Naive B cell (primary cell): ENCODE measurements at places on chromosomes 2 and 18. TPM values are rescaled to one million over a fixed set of nuclear protein-coding genes. Genes with fewer than 3 reads are reported as not detected.

DNA sequence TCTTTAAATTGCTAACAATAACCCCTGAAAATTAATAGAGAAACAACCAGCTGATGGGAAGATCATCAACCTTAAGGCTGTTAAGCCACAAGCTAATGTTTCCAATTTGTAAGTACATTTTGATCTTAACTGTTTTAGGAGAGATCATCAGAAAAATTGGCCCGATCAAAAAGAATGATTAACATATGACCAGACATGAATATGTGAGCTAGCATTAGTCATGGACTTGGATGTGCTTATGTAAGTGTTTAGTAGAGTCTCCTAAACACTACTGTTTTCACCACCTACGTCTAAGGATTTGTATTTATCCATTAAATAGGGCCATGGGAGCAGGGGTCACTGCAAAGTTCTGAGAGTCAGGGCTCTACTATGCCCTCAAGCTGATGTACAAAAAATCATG, 4.3 kb downstream of the LMAN1 start:
- DNase-seq = no peak

GRCh38 chr2:222756951-222757650, 85.6 kb downstream of the MOGAT1 start:
- DNase-seq = no peak

The FLACC1 gene
- 2.2 TPM for polyA plus RNA-seq

The CDKL4 gene
- polyA plus RNA-seq = not detected

The EGR4 gene
- polyA plus RNA-seq = not detected

- no peak for DNase-seq
These were observed 512.9 kb downstream of the LRRTM4 start for GRCh38 chr2:77009307-77009706.

The KCTD18 gene
- polyA plus RNA-seq = 18.9 TPM

DNA sequence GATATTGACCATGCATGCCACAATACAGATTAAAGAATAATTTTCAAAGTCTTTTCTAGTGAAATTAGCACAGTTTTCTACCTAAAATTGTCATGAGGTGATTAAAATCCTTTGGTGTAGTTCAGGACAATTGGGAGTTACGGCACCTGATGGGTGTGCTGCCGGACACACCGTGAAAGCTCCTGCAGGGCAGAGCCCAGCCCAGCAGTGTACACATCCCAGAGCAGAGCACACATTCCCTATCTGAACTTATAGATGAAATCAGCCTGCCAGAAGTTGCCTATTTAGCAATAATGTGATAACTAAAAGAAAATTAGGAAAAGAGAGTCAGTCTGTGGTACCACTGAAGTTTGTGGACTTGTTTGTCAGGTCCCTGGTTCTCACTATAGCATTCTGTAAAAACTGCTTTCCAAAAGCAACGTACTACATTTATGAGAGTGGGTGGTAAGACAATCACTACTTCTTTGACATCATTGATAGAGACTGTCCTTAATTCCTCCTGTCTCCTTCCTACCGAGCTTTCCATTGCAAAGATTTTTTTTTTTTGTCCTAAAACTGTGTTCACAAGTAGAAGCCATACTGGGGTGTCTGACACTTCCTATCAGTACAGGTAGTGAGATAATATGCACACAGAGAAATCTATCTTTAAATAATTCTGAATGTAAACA, 3.4 kb downstream of the CYTIP start:
- no peak for DNase-seq

DNA sequence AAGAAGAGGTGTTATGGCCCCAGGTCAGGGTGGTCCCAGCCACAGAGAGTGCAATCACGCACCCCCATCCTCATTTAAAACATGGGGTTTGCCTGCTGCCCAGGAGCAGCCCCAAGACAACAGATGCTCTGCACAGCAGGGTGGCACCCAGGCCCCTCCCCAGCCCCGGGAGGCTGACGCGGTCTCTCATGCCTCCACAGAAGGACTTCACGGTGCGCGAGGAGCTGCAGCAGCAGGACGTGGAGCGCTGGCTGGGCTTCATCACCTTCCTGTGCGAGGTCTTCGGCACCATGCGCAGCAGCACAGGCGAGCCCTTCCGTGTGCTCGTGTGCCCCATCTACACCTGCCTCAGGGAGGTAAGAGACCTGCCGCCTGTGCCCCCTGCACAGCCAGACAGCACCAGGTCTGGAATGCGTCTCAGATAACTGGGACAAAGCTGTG, 133.7 kb downstream of the SMAD7 start:
- no peak for DNase-seq

- DNase-seq = no peak
These were observed 38.1 kb downstream of the ST8SIA5 start for GRCh38 chr18:46718501-46719341.

DNA sequence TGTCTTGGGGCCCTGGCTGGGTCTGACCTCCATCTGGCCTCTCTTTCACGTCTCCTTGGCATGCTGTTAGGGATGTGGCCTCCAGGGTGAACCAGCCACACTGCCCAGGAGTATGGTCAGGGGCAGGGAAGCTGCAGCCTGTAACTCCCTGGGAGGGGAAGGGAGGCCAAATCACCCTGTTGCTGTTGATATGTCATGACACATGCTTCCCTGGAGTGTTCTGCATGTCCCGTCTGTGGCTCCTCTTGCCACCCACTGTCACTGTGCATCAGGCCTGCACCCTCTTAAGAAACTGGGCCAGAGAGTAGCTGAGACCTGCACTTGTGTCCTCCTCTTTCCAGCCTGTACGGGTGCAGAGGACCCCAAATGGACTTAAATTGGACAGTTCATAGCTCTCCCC, 221.3 kb downstream of the FHOD3 start:
- DNase-seq = no peak

The ABCG8 gene
- not detected for polyA plus RNA-seq

GRCh38 chr18:66764230-66764629, 160.3 kb upstream of the CDH19 start:
- DNase-seq = no peak

- no peak for DNase-seq
These were observed 149.6 kb downstream of the IRS1 start for GRCh38 chr2:226649871-226650660.

DNA sequence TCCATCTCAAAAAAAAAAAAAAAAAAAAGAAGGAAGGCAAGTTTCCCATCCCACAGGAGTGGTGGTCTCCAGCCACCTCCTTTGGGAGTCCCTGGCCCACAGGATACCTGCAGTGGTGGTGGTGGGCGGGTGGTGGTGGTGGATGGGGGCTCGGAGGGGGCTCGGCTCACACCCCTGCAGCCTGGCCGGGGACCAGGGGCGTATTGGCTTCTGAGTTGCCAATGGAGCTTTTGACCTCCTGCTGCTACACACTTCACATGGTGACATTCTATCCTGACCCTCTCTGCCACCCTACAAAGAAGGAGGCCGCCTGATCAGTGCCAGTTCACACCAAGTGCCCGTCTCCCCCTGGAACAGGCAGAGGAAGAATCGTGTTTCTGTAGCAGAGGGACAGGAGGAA, 119.6 kb downstream of the NFATC1 start:
- no peak for DNase-seq

The AQP12A gene
- polyA plus RNA-seq = not detected

DNA sequence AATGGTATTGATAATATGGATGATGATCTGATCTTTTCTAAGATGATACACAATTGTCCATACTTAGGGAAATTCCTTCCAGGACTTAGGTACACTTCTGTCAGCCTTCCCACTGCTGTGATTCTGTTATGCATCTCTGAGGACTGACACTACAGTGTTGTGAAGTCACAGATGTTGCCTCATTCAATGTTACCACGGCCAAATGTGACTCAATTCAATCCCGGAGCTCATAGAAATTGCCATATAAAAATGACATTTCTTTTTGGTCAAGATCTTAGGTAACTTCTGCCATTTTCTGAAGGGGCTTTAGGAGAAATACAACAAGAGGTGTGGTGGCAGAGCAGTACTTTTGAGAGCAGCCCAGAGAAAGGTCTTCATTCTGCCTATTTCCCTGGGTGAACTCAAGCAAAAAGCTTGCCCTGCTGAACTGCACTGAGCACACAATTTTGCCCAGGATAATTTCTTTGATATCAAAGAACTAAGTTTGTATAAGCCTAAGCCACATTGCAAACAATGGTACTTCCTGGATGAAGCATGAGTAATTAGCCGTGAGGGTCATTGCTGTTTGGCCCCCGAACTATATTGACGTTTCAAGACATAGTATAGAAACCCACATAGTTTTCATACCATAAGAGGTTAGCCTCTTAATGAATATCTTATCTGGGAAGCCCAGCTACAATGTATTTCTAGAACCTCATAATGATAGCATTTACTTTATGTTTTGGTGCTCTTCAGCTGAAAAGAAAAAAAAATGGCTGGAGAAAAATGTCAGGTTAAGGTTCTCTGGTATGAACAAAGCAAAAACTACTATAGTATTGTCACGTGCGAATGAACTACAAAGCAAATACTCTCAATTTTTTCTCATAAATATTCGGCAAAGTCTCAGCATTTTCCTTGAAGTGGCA, 437.4 kb downstream of the MEIS1 start:
- DNase-seq = no peak

DNA sequence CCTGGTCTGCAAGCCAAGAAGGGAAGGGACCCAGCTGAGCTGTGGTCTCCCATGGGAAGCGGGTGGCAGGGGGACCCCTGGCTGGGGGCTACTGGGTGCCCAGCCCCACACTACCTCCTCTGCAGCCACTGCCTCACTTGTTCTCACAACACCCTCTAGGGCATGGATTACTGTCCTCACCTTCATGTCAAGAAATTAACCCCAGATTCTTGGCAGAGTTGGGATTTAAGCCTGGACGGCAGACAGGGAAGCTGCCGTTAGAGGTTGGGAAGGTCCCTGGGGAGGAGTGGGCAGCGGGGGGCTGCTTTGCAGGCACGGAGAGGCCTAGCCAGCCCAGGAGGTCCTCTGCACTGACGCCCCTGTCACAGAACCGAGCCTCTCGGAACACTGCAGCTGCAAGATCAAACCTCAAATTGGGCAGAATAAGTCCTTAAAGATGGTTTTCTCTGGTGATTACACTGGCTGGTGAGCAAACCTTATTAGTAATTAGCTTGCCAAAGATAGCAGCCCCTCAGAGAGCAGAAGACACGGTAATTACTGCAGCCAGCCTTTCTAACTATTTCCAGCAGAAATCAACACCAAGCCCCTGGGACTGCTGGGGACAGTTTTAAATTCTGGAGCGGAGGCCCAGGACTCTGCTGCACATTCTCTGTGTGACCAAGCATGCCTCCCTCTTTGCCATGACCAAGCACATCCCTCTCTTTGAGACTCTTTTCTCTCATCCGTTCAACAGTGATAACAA, 35.9 kb downstream of the KCNF1 start:
- DNase-seq = no peak

- DNase-seq = peak; percentile 26
These were observed 135.7 kb upstream of the NDUFV2 start for GRCh38 chr18:8966821-8967220.

- no peak for DNase-seq
These were observed at the start of gene RAMP1 for GRCh38 chr2:237859533-237860272. RAMP1 (plus strand) TSS chr2:237859623; CDS start chr2:237859676, 53 bp downstream.

The ELOA2 gene
- not detected for polyA plus RNA-seq

The TCF23 gene
- polyA plus RNA-seq = not detected

GRCh38 chr2:189954989-189955388, 107.5 kb downstream of the MSTN start:
- no peak for DNase-seq

The NAT8 gene
- polyA plus RNA-seq = not detected

DNA sequence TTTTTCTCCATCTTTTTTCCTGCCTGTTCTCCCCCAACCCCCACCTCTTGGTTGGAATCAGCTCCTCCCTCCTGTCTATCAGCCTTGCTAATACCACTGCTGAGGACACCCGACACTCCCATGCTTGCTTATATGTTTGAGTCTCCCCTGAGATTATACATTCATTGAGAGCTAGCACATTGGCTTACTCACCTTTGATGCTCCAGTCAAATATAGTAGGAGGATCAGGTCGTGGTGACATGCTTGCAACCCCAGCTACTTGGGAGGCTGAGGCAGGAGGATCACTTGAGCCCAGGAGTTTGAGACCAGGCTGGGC, 91.5 kb upstream of the CCBE1 start:
- DNase-seq = no peak

GRCh38 chr2:145038041-145038525, 518.2 kb upstream of the ZEB2 start:
- DNase-seq = no peak

GRCh38 chr2:212158081-212158480, 380.5 kb downstream of the ERBB4 start:
- no peak for DNase-seq

DNA sequence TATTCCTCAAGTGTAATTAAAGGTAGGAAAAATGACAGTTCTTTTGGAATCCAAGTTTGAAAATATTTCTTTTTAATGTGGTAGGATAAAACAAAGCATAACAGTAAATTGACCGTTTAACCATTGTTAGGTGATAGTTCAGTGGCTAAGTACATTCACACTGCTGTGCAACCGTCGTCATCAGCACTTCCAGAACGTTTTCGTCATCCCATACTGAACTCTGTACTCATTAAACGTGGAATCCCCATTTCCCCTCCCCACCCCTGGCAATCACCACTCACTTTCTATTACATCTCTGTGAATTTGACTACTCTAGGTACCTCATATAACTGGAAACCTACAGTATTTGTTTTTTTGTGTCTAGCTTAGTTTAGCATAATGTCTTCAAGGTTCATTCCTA, 32.9 kb upstream of the FZD5 start:
- DNase-seq = no peak

The C2orf80 gene
- not detected for polyA plus RNA-seq
